ENCODE measurements at places on chromosomes 2 and 18.

GRCh38 chr2:227906991-227907390, 35.6 kb downstream of the DAW1 start:
- DNase-seq, result no peak

DNA sequence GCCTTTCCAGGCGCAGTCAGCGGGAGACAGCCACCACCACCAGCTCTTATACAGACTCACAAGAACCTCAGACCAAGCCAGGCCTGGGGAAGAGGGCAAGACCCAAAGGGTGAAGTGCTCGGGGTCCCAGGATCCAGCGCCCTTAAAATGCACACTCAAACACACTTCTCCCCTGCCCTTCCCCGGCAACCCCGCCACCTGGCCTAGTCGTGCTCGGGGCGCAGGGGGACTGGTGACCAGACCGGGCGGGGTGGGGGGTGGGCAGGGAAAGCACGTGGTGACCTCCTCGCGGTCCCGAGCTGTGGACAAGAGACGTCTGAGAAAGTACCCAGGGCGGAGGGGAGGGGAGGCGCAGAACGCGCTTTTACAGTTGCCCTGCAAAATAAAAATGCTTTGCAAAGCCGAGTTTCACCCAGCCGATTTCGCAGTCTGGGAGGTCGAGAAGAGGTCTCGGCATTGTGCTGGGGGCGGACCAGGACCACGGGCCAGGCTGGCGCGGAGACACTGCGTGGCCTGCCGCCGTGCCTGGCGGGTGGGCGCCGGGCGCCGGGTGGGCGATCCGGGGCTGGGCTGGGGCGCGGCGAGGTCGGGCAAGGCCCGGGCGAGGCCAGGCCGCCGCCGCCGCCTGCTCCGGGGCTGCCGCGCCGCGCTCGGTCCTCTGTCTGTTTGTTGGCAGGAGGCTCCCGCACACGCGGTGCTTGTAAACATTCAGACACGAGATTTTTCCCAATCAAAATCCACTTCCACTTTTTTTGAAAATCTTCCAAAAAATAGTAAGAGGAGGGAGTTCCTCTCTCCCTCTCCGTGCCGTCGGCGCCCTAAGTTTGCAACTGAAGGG, 2.0 kb downstream of the BCL11A start:
- no peak for DNase-seq

DNA sequence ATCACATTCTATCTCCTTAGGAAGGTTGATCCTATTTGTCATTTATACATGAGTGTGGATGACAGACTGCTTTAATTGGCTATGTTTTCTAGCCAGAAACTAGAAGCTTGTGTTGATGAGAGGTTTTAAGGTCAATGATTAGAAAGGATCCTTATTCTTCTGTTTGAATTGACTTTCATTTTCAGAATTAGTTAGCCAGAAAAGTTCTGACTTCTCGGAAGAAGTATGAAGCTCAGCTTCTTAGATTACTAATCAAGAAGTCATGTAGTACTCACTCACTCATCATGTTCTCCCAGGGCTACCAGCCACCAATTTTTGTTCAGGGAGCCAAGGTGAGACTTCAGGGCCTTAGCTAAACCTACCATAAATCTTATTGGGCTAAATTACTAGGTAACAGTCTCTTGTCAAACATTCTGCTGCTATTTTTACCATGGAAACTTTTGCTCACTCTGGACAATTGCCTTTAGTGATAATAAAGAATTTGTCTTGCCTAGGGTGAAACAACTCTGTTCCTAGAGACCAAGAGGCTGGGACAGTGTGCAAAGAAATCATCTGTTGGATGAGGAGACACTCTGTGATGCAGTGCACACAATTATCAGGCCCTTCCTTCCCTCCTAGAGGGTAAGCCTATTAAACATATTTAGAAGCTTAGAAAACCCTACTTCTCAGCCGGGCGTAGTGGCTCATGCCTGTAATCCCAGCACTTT, 111.6 kb upstream of the DNMT3A start:
- no peak for DNase-seq

DNA sequence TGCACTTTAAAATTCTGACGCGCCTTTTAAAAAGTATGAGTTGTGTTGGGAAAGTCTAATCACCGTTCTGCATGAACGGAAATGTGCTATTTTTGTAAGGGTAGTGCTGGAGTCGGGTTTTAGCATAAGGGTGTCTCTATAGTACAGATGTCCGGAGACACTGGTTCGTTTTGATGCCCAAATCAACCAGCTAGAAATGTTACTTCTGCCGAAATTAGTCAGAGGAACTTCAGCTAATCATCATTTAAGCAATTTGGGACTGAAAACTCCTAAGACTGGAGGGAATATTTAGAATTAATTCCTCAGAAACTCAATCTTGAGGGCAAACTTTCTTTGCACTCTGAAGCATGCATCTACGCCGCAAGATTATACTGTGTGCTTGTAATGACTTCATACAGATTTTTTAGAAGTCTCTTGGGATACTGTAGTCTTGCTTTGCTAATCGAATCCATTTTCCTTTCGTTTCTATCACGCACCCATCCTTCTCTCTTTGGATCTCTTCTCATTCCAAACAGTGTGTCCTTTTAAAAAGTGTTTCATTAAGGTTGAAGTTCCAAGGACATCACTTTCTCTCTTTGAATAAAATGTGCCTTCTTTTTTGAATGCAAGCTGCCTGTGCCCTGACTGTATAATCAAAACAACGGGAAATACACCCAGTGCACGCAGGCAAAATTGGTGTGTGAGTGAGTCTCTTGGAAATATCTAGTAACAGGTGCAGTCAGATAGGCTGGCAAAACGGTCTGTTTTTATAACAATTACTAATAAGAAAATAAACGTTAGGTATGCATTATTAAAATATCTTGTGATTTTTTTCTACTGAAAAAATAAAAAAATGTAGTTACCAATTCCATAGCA, 270.9 kb upstream of the TCF4 start:
- DNase-seq, result no peak

- no peak for DNase-seq
These were observed 71.2 kb downstream of the BCL11A start for GRCh38 chr2:60482222-60482621.

- no peak for DNase-seq
These were observed 67.4 kb upstream of the TMEM247 start for GRCh38 chr2:46411985-46412384.

- DNase-seq, result peak; percentile 20
These were observed 12.4 kb upstream of the GMCL1 start for GRCh38 chr2:69816923-69817542.

DNA sequence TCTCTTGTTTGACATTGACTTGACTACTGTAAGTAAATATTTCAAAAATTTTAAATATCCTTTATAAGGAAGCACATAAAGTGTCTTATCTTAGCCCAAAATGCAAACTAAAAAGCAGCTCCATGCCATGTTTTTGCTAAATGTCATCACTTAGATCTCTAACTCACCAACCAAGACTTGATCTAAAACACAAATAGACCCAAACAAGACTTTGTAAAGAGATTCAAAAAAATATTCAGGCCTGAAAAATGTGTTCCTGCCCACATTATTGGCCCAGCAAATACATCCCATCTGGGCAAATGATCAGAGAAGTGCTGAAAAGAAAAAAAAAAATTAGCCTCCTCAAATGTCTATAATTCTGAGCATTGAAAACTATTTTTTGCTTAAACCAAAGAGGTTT, 187.6 kb downstream of the MREG start:
- DNase-seq, result no peak
